ENCODE measurements at places on chromosomes 12 and 14.

GRCh38 chr12:28012333-28012918 lies 39.9 kb upstream of the PTHLH start:
- DNase-seq, result no peak

DNA sequence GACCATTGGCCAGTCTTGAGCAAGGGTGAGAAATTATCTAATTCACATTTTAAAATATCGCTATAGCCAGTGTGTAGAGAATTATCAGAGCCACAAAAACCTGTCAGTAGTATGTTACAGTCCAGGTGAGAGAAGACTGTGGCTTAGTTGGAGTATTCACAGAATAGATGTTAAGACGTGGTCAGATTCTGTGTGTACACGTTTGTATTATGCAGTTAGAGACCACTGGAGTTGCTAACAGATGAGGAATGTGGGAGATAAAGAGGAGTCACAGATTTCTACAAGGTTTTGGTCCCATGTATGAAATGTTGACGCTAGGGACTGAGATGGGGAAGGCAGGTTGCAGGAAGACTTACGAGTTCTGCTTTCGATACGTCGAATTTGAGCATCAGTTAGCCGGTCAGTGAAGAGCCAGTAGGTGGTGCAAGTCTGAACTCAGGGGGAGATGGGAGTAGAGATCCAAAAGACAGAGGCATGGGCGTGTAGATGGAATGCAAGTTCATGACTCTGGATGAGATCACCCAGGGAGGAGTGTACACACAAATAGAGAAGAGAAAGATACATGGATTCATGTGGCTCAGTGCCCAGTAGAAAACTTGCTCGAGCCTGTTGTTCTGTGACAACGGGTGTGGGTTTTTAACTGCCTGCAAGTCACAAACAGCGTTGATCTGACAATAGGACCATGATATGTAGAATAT lies 114.8 kb upstream of the FLRT2 start:
- no peak for DNase-seq

GRCh38 chr12:42145552-42146215 lies 1.0 kb upstream of the GXYLT1 start:
- no peak for DNase-seq

- no peak for DNase-seq
These were observed 33.3 kb downstream of the NT5DC3 start for GRCh38 chr12:103807561-103808238.

- DNase-seq, result no peak
These were observed 436 bp downstream of the VPS33A start for GRCh38 chr12:122265886-122266229.

DNA sequence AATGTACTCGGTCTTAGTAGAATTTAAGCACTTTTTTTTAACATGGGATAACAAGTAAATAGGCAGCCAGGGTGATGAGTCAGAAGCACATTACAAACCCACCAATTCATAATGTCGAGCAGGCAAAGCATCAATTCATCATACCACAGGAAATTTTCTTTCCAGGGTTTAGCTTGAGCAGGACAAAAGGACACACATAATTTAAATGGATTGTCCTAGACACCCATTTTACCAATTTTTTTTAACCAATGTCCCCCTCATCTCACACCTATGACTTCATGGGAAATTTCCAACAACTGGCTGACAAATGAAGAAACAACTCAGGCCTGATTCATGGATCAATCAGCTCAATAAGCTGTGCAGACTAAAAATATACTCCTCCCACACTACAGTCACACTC lies 58.8 kb upstream of the FOXG1 start:
- no peak for DNase-seq

- DNase-seq, result no peak
These were observed 56.9 kb upstream of the GSC start for GRCh38 chr14:94826774-94827173.

DNA sequence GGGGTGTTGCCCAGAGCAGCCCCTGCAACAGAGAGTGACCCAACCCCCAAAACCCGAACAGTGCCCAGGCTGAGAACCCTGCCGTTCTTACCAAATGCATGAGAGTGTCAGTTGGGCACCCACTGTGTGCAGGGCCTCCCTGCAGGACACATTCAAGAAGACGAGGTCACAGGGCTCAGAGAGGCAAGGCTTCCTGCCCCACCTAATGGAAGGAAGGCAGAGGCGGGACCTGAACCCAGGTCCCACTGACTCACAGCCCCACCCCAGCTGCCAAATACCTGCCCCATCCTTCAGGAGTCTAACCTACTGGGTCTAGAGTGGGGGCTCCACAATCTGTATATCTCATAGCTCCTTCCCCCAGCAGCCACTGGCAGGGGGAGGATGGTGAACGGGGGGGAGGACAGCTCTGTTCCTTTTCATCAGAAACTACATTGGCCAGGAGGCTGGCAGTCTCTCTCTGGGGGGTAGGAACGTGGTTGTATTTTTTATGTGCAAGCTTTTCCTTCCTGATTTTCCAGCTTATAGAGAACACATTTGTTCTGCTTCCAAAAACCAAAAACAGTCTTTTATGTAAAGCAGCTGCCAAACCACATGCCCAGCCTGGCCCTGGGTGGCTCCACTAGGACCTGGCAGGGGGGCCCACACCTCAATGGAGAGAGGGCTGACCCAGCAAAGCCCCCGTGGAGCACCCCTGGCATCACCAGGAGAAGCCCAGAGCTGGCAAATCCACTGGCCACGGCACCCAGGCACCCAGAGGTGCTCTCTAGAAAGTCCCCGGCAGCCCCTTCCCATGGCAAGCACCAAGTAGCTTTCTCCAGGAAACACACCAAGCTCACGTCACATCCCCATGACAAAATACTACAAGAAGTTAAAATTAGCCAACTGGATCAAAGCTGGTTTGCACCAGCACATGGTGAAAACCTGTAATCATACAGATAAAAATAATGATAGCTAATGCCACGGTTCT lies 17.0 kb downstream of the NCOR2 start:
- DNase-seq, result peak; percentile 42

DNA sequence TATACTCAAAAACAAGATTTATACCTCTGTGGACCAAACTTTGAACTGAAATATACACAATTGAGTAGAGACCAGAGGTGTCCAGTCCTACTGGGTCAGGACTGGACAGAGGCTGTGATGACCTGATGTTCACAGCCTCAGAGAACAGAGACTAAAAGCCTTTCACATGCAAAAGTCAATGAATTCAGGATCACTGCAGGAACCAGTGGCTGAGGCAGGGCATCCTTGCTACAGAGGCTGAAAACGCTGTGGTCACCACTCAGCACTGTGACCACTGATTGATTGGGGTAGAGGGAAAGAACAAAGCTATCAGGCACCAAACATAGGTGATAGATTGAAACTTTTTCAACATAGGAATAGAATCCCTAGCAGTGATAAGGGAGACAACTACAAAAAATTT lies 25.1 kb downstream of the GRIP1 start:
- no peak for DNase-seq

GRCh38 chr12:132516095-132517012 lies 26.4 kb downstream of the FBRSL1 start:
- DNase-seq, result no peak

Measured in hippocampal formation (tissue), 2 donors.